GM23248 (cell line): ENCODE measurements at places on chromosomes 2 and 18. TPM values are rescaled to one million over a fixed set of nuclear protein-coding genes. Genes with fewer than 3 reads are reported as not detected.

PRKAG3 gene
- not detected in 2 replicates for total RNA-seq

GRCh38 chr2:175015340-175015739, 10.2 kb upstream of the CHN1 start:
- H3K4me1 ChIP-seq, result no peaks in the 10 kb centered on the region
- no peak overlapping the region for H3K4me3 ChIP-seq
- H3K27ac ChIP-seq, result no peak overlapping the region

GRCh38 chr18:61890344-61890743, 2.5 kb downstream of the RNF152 start:
- no peak overlapping the region for H3K4me3 ChIP-seq
- H3K27me3 ChIP-seq, result no peaks in the 10 kb centered on the region
- no peaks in the 10 kb centered on the region; the same call in 1 of the 2 replicates for H3K36me3 ChIP-seq
- no peak for DNase-seq

DNA sequence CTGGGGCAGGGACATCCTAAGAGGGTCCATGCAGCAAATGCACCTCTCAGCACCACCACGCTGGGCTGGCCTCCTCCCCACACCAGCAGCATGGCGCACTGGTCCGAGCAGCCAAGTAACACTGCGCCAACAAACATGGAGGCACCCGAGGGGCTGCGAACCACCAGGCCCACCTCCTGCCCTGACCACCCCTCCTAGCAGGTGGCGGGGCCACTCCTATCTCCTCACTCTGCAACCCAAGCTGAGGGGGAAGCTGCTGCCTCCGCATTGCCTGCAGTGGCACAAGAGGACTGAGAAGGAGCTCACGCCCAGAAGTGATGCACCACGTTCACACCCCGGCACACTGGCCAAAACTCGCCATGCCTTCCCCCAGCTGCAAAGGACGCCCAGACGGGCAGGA, 94.4 kb downstream of the EIPR1 start:
- DNase-seq, result no peak
- no peaks in the 10 kb centered on the region for H3K36me3 ChIP-seq
- no peaks in the 10 kb centered on the region for H3K4me1 ChIP-seq
- no peak overlapping the region for H3K27ac ChIP-seq
- no peak overlapping the region for H3K4me3 ChIP-seq

DNA sequence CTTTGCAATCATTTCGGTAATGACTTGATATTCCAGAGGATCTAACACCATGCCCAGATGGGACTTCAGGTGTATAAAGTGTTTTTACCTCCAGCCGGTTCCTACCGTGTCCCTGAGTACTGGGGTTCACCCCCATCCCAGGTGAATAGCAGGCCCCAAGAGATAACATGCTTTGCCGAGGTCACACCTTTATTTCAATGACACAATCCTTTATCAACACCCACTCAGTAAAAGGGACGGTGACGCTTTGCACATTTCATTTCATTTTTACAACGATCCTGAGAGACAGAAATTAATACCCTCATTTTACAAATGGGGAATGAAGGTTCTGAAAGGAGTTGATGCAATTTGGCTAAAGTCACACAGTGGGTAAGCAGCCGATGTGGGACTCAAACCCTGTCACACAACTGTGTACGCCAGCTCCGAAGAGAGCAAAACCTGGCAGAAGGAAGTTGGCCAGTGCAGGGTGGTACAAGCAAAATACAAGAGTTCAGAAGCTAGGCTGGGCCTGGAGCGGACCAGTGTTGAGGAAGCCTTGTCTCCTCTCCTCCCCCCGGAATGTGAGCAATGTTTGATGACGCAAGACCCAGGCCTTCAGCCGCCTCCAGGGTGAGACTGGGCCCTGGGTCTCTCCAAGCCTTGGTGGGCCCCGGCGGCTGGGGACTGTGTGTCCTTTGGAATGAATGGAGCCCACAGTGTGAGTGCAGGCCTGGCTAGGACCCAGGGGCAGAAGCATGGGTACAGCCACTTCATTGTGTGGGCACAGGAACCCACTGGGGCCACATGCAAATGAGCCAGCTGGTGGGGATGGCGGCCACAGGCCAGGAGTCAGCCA, 139.6 kb upstream of the MYCN start:
- H3K4me3 ChIP-seq, result no peak overlapping the region
- no peaks in the 10 kb centered on the region for H3K4me1 ChIP-seq
- no peak for DNase-seq

GRCh38 chr2:112626604-112627059, 19.1 kb upstream of the SLC20A1 start:
- no peaks in the 10 kb centered on the region for H3K36me3 ChIP-seq
- peaks cover 90% of the 10 kb centered on the region for H3K4me1 ChIP-seq
- H3K27me3 ChIP-seq, result no peaks in the 10 kb centered on the region
- peak overlapping the region; percentile 56 for H3K4me3 ChIP-seq
